Germinal center (tissue), 1 donor: ENCODE measurements at places on chromosomes 7 and 10.

- DNase-seq: peak; percentile 56
These were observed 7.1 kb upstream of the UNCX start for GRCh38 chr7:1225441-1226185.

DNA sequence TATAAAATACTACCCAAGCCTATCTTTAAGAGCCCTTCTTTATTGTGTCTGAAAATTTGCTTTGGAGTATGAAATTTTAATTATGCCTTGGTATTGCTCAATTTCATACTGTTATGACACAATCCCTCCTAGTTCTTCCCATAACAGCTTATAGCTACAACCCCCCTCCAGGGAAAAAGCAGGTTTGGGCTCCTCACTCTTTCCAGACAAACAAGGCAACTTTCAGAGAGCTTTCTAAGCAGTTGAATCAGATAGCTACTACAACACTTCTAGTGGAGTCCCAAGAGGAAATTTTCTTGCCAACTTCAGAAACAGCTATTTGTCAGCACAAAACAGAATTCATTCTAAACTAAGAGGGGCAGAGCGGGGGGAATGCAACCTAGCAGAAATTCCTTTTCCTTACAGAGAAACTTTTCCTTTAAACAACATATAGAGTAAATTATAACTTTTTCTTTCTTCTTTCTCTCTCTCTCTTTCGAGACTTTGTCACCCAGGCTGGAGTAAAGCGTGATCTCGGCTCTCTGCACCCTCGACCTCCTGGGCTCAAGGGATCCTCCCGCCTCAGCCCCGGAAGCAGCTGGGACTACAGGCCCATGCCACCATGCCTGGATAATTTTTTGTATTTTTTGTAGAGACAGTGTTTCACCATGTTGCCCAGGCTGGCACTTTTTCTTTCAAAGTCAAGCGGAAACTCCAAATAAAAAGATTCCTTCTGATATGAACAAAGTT lies 26.0 kb upstream of the JMJD1C start:
- DNase-seq: no peak

GRCh38 chr10:72066318-72067284 lies 21.8 kb downstream of the SPOCK2 start:
- DNase-seq: no peak

DNA sequence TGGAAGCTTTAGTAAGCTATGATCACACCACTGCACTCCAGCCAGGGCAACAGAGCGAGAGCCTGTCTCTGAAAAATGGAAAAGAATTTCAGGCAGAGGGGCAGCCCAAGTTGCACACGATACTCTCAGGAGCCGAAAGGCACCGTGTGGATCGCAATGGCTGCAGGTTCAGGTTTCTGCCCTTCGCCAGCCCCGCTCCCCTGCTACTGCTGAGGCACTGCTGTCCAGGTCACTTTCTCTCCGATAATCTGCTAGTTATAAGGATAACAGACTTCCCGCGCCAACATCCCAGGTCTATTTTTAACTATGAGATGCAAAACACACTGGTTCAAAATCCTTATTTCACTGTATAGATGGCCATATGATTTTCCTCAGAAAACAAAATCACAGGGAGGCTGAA lies 11.1 kb downstream of the BEND7 start:
- no peak for DNase-seq

DNA sequence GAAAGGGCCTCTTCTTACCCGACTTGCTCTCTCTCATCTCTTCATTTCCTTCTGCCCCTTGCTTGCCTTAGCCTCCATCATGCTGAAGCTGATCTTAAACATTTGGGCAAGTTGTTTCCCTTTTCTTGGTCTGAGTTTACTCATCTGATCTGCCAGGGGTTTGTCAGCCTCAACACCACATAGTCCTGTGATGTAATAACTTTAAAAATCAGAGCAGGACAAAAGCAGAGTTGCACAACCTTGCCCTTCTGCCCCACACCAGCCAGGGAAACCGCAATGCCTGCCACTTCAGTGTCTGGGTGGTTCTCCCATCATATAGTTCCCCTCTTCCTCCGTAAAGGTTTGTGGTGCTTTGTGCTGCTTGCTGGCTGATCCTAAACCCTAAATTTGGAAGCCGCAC lies 9.9 kb upstream of the LIPM start:
- no peak for DNase-seq

- no peak for DNase-seq
These were observed 36.3 kb upstream of the COMTD1 start for GRCh38 chr10:75272094-75272493.

DNA sequence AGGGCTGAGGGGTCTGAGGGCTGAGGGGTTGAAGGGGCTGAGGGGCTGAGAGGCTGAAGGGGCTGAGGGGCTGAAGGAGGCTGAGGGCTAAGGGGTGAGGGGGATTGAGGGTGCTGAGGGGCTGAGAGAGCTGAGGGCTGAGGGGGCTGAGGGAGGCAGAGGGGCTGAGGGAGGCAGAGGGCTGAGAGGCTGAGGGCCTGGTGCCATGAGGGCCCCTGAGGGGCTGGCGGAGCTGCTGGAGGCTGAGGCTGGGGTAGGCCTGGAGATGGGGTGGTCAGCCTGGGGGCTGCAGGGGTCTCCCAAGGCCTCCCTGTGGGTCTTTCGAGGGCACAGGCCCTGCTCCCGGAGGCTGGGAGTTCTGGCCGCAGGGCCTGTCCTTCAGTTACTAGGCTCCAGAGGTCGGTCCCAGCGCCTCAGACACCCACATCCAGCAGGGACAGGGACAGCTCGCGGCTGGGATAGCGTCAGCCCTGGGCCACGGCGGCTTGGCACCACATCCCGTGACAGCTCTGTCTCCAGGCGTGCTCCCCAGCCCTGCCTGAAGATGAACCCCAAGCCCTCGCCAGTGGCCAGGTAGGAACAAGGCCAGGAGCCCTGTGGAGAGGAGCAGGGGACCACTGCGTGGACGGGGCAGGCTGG lies 16.9 kb downstream of the MYO1G start:
- no peak for DNase-seq

- no peak for DNase-seq
These were observed 56.4 kb upstream of the NPS start for GRCh38 chr10:127492607-127493250.

- DNase-seq: no peak
These were observed 937 bp upstream of the COBL start for GRCh38 chr7:51317582-51317910.

- DNase-seq: peak; percentile 60
These were observed 59.8 kb upstream of the CHST15 start for GRCh38 chr10:124153023-124153826.

DNA sequence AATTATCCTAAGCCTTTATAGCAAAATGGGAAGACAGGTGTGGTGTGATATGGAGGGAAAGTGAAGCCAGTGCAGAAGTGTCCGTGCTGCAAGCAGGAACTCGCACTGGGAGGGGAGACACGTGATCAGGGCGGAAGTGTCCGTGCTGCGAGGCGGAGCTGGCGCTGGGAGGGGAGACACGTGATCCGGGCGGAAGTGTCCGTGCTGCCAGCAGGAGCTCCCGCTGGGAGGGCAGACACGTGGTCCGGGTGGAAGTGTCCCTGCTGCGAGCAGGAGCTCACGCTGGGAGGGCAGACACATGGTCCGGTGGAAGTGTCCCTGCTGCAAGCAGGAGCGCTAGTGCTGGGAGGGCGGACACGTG lies 40.5 kb upstream of the PRKAR1B start:
- DNase-seq: no peak

DNA sequence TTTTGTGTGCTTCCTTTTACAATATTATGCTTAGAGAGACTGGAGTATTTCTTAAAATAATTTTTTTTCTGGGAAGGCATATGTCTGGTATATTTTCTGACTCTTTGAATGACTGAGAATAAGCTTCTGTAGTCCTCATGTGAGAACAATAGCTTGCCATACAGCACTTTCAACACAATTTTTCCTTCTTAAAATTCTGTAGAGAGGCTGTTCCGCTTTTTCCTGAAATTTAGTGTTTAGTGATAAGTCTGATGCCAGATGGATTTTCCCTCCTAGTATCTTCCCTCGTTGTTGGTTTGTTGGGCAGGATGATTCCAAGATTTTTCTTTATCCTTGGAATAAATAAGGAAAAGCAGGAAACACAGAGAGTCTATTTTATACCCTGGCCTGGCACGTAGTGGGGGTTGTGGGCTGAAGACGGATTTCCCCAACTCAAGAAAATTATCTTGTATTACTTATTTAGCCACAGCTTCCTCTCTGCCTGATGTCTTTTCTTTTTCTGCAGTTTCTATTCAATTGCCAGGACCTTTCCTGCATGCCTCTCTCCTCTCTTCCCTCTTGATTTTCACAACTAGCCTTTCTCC lies 111.2 kb downstream of the AOAH start:
- DNase-seq: no peak

DNA sequence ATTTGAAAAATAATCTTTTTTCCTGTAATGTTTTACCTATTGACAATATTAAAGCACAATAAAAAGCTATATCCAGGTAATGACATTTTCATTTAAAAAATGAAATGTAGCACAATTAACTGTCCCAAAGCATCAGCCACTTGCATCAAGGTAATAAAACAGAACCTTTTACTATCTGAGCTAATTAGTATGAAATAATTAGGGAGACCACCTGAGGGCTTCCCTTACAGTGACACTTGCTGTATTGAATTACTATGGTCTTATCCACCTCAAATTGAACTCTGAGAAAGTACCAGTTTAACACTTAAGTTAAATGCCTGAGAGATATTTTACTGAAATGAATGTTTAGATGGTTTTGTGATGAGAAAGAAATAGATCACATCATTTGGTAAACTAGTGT lies 119.4 kb upstream of the DKK1 start:
- DNase-seq: no peak

DNA sequence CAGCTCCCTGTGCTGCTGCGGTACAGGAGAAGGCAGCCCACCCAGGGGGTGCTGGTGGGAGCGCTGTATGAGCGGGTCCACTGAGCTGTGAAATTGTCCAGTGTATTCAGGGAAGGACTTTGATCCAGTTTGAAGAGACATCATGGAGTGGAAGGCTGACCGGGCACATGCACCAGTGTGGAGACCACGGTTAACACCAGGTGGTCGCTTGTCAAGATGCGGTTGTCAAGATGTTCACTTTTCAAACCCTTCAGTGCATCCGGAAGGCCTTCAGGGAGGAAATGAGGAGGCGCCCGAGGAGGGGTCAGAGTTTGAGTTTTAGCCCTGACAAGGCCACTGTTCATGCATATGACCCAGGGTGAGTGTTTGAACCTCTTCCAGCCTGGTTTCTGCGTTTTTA lies 6.1 kb downstream of the DOCK1 start:
- no peak for DNase-seq

- no peak for DNase-seq
These were observed 84.3 kb upstream of the PODXL start for GRCh38 chr7:131640686-131641085.

- no peak for DNase-seq
These were observed 494.1 kb upstream of the SEMA3A start for GRCh38 chr7:84688671-84689070.

GRCh38 chr10:121351540-121351939 lies 246.7 kb downstream of the FGFR2 start:
- no peak for DNase-seq

DNA sequence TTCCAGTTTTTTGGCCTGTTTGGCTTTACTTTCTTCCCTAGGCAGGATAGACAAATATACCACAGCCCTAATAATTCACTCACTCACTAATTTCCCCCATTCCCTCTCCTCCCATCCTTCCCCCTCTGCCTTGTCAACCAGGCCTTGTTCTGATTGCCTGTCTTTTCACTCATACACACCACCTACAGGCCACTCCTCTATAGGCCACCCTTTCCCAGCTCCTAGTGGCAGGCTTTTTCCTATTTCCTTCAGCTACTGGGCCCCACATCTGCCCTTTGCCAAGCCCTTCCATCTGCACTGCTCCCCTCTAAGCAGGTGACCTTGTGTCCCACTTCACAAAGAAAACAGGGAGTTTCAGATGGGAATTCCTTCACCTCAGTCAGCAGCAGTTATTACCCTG lies 59.8 kb upstream of the MSRB2 start:
- DNase-seq: no peak

- peak; percentile 15 for DNase-seq
These were observed 38.6 kb upstream of the MET start for GRCh38 chr7:116633131-116633988.

- no peak for DNase-seq
These were observed 57.0 kb downstream of the MCMBP start for GRCh38 chr10:119815671-119816070.

DNA sequence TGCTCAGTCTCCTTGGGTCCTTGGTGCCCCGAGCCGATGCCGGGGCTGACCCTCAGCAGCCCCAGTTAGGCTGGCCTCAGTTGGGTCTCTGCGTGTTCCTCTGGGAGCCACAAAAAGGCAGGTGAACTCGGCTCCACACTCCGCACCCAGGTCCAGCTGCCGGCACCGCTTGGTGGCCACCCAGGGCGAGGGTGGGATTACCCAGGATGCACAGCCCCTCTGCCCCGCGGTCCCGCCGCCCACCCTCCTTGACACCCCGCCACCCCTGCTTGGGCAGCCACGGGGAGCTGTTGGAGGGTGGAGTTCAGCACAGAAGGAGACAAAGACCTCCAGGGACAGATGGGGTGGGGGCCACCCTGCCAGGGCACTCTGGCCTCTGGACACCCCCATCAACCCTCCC lies 17.7 kb downstream of the VENTX start:
- no peak for DNase-seq

GRCh38 chr7:12423997-12424745 lies 20.5 kb upstream of the VWDE start:
- DNase-seq: no peak

GRCh38 chr10:83119346-83119745 lies 1020.0 kb upstream of the GHITM start:
- DNase-seq: no peak

DNA sequence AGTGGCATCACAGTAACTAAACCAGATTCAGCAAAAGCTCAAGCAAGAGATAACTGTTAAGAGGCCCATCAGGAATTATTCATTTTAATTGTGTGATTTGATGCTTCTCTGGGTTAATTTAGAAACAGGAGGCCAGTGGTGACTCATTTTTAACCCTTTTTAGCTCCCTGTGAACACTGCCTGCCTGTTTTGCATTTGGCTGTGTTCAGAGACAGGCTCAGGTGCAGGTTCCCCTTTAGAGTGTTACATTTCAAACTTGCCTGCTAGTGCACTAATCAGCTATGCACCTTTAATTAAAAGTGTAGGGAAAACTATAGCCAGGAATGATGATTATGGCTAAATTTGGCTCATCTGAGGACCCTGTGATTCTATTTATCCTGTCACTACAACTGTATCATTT lies 6.5 kb downstream of the STAMBPL1 start:
- peak; percentile 46 for DNase-seq
